ENCODE measurements at places on chromosomes 1 and 21.

- H3K27me3 ChIP-seq: no peaks in the 10 kb centered on the region
- peaks cover 21% of the 10 kb centered on the region for H3K36me3 ChIP-seq
- peaks cover 72% of the 10 kb centered on the region for H3K4me1 ChIP-seq
- peak overlapping the region; percentile 46 for H3K4me3 ChIP-seq
These were observed 25.4 kb downstream of the ASH1L start for GRCh38 chr1:155537193-155537592.

- no peaks in the 10 kb centered on the region for H3K27me3 ChIP-seq
- no peaks in the 10 kb centered on the region for H3K36me3 ChIP-seq
- H3K4me3 ChIP-seq: no peak overlapping the region
These were observed 14.9 kb downstream of the MAP3K7CL start for GRCh38 chr21:29145354-29145782.

- no peaks in the 10 kb centered on the region for H3K36me3 ChIP-seq
- no peaks in the 10 kb centered on the region for H3K4me1 ChIP-seq
These were observed 79.3 kb upstream of the RGS2 start for GRCh38 chr1:192729500-192729899.

DNA sequence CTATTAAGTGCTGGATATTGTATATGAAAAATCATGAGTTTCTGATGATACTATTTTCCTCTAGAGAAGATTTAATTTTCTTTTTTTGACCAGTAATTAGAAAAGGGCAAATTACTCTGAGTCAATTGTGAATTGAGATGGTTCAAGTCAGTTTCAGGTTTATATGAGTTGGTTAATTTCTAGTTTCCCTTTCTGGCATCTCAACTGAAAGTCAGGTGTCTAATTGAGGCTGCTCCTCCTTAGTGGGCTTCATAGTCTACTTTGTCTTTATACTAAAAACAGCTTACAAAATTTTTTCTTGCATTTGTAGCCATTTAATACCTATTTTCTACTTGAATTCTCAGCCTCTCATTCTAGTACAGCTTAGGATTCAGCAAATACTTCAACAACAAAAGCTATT is 387.3 kb downstream of the RPS6KC1 start:
- H3K27ac ChIP-seq: no peak overlapping the region
- no peak for DNase-seq
- H3K27me3 ChIP-seq: peaks cover 5% of the 10 kb centered on the region
- H3K36me3 ChIP-seq: no peaks in the 10 kb centered on the region
- peaks cover 2% of the 10 kb centered on the region for H3K4me1 ChIP-seq
- no peak overlapping the region for H3K4me3 ChIP-seq

- H3K4me1 ChIP-seq: peaks cover 12% of the 10 kb centered on the region
- no peaks in the 10 kb centered on the region for H3K27me3 ChIP-seq
- no peak for DNase-seq
- no peak overlapping the region for H3K27ac ChIP-seq
- H3K36me3 ChIP-seq: no peaks in the 10 kb centered on the region
These were observed 167.7 kb upstream of the USP24 start for GRCh38 chr1:55382806-55383305.

GRCh38 chr21:29104239-29104708 is 26.2 kb upstream of the MAP3K7CL start:
- no peaks in the 10 kb centered on the region for H3K36me3 ChIP-seq
- no peak overlapping the region for H3K27ac ChIP-seq
- H3K4me1 ChIP-seq: peaks cover 2% of the 10 kb centered on the region
- no peaks in the 10 kb centered on the region for H3K27me3 ChIP-seq

DNA sequence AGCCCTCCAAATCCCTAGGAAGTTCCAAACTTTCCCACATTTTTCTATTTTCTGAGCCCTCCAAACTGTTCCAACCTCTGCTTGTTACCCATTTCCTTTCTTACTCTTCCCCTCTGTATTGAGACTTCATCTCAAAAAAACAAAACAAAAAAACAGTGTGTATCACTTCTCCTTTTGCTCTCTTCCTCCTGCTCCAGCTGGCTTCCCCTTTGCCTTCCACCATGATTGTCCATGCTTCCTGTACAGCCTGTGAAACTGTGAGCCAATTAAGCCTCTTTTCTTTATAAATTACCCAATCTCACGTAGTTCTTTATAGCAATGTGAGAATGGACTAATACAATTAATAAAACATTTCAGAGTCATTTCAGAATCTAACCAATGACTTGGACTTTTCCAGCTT is 69.6 kb upstream of the KRTAP19-8 start:
- H3K4me1 ChIP-seq: peaks cover 26% of the 10 kb centered on the region
- H3K27me3 ChIP-seq: no peaks in the 10 kb centered on the region
- DNase-seq: no peak
- H3K4me3 ChIP-seq: no peak overlapping the region

DNA sequence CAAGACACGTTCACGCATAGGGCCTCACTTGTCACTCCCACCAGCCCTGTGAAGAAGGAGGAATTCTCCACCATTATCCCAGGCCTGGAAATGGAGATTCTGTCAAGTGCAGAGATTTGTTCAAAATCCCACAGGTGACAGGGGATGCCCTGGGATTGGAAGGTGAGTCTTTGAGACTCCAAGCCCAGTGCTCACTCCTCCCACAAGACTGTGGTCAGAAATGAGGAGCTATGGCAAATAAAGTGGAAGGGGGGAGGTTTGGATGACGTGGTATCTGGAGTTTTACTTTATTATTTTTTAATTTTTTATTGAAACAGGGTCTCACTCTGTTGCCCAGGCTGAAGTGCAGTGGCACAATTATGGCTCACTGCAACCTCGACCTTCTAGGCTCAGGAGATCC is 12.8 kb upstream of the FOXO6 start:
- peaks cover 9% of the 10 kb centered on the region for H3K4me1 ChIP-seq
- no peak overlapping the region for H3K4me3 ChIP-seq
- no peak for DNase-seq
- no peak overlapping the region for H3K27ac ChIP-seq

DNA sequence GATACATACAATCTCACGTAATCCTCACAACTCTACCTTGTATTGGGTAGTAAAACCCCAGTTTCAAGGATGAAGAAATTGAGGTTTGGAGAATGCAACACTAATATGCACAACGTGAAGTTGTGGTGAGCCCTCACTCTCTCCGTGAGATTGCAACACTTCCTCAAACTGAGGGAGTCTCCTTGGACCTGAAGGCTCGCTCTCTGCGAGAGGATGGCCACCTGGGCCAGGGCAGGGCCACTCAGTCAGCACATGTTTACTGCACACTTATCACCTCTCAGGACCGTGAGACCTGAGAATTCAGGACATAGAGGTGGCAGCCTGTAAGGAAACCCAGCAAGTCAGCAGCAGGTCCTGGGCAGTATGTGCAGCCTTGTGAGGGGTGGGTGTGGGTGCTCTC is 8.7 kb downstream of the SH3BP5L start:
- H3K27ac ChIP-seq: peak overlapping the region; percentile 63
- DNase-seq: no peak
- H3K4me3 ChIP-seq: no peak overlapping the region
- H3K27me3 ChIP-seq: no peaks in the 10 kb centered on the region

DNA sequence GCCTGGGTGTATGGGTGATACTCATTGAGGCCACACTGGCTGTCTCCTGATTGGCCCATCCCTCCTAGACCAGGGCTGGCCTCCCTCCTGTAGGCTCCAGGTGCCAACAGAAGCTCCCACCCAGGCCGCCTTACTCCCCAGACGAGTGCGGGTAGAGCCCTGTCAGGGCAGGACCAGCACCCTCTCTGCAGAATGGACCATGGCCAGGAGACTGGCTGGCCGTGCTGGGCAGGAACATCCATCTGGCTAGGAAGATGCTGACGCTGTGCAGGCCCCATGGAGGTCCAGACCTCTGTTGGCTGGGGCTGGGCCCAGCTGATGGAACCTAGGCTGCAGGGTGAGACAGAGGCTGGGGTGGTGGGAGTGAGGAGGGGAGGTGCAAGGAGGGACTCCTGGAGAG is 25.0 kb upstream of the EPB41 start:
- H3K27ac ChIP-seq: no peak overlapping the region
- H3K4me1 ChIP-seq: peaks cover 41% of the 10 kb centered on the region
- H3K4me3 ChIP-seq: no peak overlapping the region
- no peaks in the 10 kb centered on the region for H3K27me3 ChIP-seq

GRCh38 chr1:50139339-50140181 is 30.8 kb downstream of the ELAVL4 start:
- H3K27ac ChIP-seq: no peak overlapping the region
- H3K4me3 ChIP-seq: no peak overlapping the region
- H3K27me3 ChIP-seq: peaks cover 5% of the 10 kb centered on the region
- no peaks in the 10 kb centered on the region for H3K4me1 ChIP-seq
- DNase-seq: no peak

- H3K27ac ChIP-seq: peak overlapping the region; percentile 32
- H3K27me3 ChIP-seq: no peaks in the 10 kb centered on the region
- DNase-seq: no peak
- H3K4me1 ChIP-seq: peaks cover 49% of the 10 kb centered on the region
These were observed 2.7 kb downstream of the HSD11B1 start for GRCh38 chr1:209707308-209707707.

GRCh38 chr21:18252680-18253079 is 8.0 kb downstream of the CHODL start:
- no peaks in the 10 kb centered on the region for H3K4me1 ChIP-seq
- DNase-seq: peak; percentile 5
- no peak overlapping the region for H3K27ac ChIP-seq
- no peak overlapping the region for H3K4me3 ChIP-seq

GRCh38 chr1:186503190-186503589 is 42.3 kb upstream of the PDC start:
- no peaks in the 10 kb centered on the region for H3K36me3 ChIP-seq
- H3K4me1 ChIP-seq: no peaks in the 10 kb centered on the region
- H3K27me3 ChIP-seq: no peaks in the 10 kb centered on the region
- no peak overlapping the region for H3K27ac ChIP-seq

- H3K27ac ChIP-seq: peak overlapping the region; percentile 92
- no peaks in the 10 kb centered on the region for H3K27me3 ChIP-seq
- peaks cover 10% of the 10 kb centered on the region for H3K36me3 ChIP-seq
- peaks cover 51% of the 10 kb centered on the region for H3K4me1 ChIP-seq
- DNase-seq: peak; percentile 88
- H3K4me3 ChIP-seq: peak overlapping the region; percentile 95
These were observed 1.2 kb upstream of the DHRS3 start for GRCh38 chr1:12618965-12619791.

- no peak overlapping the region for H3K27ac ChIP-seq
- no peaks in the 10 kb centered on the region for H3K27me3 ChIP-seq
- DNase-seq: no peak
- no peak overlapping the region for H3K4me3 ChIP-seq
- peaks cover 10% of the 10 kb centered on the region for H3K4me1 ChIP-seq
These were observed 19.6 kb downstream of the FH start for GRCh38 chr1:241499910-241500309.

- no peaks in the 10 kb centered on the region for H3K27me3 ChIP-seq
- peaks cover 36% of the 10 kb centered on the region for H3K36me3 ChIP-seq
- DNase-seq: no peak
- no peak overlapping the region for H3K27ac ChIP-seq
- peaks cover 52% of the 10 kb centered on the region for H3K4me1 ChIP-seq
These were observed 6.7 kb downstream of the ECE1 start for GRCh38 chr1:21283524-21283923.

DNA sequence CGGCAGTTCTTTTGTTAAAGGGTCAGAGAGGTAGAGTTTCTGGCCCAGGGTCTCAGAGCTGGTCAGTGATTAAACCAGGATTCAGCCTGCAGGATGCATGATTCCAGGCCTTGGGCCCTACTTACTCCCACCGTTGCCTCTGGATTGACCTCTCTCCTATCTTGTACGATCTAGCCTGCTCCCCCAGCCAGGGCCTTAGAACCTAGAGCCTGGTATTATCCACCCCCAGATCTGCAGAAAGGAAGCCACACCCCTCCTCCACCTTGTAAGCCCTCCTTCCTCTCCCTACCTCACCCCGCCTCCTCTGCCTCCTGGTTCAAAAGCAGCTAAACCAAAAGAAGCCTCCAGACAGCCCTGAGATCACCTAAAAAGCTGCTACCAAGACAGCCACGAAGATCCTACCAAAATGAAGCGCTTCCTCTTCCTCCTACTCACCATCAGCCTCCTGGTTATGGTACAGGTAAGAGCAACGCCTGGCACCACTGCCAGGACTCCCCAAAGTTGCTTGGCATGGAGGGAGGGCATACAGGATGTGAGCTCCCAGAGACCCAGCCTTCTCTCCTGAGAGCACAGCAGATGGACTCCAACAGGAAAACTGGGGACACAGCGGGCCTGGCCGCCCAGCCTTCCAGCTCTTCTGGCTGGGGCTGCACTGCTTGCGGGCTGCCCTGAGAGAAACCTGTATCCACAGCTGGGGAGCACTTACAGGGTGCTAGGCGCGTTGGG is at the start of gene CD52:
Gene CD52 (plus strand): TSS at position 347 of the 726 bp plus-strand sequence. CDS start 60 bp downstream, at position 407.
- H3K4me3 ChIP-seq: peak within 1 kb of the TSS; percentile 89
- H3K27ac ChIP-seq: peak within 1 kb of the TSS; percentile 92
- no peaks in the 10 kb centered on the region for H3K27me3 ChIP-seq

- peaks cover 58% of the 10 kb centered on the region for H3K4me1 ChIP-seq
- peak; percentile 83 for DNase-seq
- peak overlapping the region; percentile 89 for H3K27ac ChIP-seq
- H3K4me3 ChIP-seq: peak overlapping the region; percentile 81
- H3K36me3 ChIP-seq: peaks cover 14% of the 10 kb centered on the region
These were observed 787 bp downstream of the JAK1 start for GRCh38 chr1:64965366-64966157.

DNA sequence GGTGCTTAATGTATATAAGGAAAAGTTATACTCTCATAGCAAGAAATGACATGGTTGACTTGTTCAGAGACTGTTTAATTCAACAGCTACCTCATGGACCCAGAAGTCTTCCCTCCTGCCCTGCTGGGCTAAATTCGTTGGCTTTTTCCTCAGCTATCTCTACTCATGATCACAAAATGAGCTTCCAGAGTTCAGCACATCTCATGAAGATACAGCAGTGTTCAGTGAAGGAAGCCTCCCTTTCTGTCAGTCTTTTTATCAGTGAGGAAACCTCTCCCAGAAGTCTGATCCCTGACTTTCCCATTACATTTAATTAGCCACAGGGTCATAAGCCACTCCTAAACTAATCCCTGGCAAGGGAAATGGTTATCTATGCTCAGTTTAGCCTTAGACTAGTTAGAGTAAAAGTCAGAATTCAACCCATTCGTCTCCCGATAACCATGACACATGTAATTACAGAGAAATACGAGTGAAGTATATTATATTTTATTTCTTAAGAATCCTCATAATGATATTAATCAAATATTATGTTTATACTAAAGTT is 97.5 kb downstream of the DENND1B start:
- H3K4me1 ChIP-seq: peaks cover 28% of the 10 kb centered on the region
- H3K27ac ChIP-seq: no peak overlapping the region
- no peaks in the 10 kb centered on the region for H3K27me3 ChIP-seq
- no peaks in the 10 kb centered on the region for H3K36me3 ChIP-seq

- H3K36me3 ChIP-seq: no peaks in the 10 kb centered on the region
- DNase-seq: no peak
These were observed 46.1 kb upstream of the FMO2 start for GRCh38 chr1:171138980-171139379.

DNA sequence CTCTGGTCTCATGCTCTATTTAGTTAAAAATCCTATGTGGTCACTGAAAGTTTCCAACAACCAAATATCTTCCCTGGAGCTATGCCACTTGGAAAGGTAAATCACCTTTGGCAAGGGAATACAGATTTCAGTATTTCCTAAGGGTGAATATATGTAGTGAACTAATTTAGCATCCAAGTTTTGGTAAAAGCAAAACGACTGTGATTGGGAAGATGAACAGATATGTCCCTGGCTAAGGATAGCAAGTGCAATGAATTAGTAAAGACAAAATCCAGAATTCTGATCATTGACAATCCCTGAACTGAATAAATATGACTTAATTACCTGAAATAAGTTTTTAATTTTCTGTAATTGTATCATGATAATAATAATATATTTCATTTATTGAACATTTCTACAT is at the start of gene OR2T33:
Gene OR2T33 (minus strand): TSS at position 101 of the 400 bp plus-strand sequence. CDS start 4,162 bp downstream, outside the sequence.
- no peaks in the 10 kb centered on the region for H3K36me3 ChIP-seq
- no peak within 1 kb of the TSS for H3K27ac ChIP-seq
- no peak for DNase-seq
- H3K4me1 ChIP-seq: no peaks in the 10 kb centered on the region

Data from activated CD4-positive, alpha-beta T cell treated with anti-CD3 and anti-CD28 coated beads for 36 hours (primary cell).